CD8-positive, alpha-beta T cell (primary cell): ENCODE measurements at places on chromosomes 11 and 22. TPM values are rescaled to one million over a fixed set of nuclear protein-coding genes. Genes with fewer than 3 reads are reported as not detected.

DNA sequence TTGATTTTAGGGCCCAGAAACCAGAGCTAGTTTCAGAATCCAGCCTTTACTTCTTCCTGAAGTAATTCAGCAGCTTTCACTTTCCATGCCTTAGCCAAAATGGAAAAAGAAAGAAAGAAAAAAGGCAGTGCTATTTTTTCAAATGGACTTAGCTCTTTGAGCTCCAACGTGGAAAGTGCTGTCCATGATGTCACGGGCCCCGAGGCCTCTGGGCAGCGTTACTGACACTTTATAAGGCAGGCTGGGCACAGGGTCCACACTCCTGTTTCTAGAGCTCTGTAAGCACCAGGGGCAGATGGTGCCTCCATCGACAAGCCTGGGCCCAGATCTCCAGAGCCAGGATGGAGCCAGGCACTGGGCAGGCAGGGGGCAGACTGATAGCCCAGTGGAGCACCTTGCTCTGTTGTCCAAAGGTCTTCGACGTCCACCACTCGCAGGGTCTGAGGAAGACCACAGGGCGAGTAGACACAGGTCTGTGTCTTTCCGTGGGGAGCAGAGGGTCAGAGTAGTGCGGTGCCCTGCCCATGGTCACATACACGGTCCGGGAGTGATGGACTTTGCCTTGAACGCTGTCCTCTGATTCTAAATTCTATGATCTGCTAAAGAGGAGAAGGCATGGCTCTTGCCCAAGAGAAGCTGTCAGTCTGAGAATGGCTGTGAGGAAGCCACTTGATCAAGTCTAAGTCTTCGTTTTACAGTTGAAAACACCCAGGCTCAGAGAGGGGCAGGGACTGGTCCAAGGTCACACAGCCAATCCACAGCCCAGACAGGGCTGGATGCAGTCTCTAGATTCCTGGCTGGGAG lies 22.0 kb upstream of the WNT11 start:
- DNase-seq, result no peak

DNA sequence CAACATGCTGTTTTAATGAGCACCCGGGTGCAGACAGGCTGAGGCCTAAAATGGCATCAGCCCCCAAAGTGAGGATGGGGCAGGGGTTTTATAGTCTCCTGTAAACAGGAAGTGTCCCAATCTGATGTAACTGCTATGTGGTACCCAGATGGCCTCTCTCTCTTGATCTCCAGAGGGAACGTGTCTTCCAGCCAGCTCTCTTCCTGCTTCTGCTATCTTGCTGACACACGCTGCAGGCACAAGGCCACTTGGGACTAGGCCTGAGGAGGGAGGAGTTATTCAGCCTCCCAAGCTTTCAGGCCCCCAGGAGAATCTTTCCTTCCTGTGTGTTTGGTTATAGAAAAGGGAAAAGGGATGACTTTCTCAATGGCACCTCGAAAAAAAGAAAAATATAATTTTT lies 11.4 kb upstream of the VSTM5 start:
- no peak for DNase-seq

Gene F2
- not detected for total RNA-seq

GRCh38 chr11:288478-289397 lies at the start of gene PGGHG:
TSS of gene PGGHG (plus strand) at chr11:289126. CDS start at chr11:289817, 691 bp downstream.
- peak; percentile 78 for DNase-seq

Gene C11orf52
- not detected for total RNA-seq

- no peak for DNase-seq
Observed at GRCh38 chr22:40241200-40241763, 63.6 kb downstream of the TNRC6B start.

DNA sequence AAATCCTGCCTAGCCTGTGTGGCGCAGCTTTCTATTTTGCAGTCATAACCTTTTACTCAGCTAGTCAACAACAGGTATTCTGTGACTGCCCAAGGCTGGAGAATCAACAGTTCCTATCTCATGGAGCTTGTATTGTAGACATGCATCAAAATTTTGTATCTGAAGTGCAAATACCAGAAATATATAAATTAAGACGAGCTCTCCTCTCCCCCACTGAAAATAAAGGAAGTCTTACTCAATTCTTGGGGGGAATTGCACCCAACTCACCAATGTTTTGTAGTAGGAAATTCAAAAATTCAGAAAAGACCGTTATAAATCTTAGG lies 153.4 kb downstream of the NCAM1 start:
- DNase-seq, result no peak

- no peak for DNase-seq
Observed at GRCh38 chr22:48057116-48057835, 1294.8 kb downstream of the TBC1D22A start.

GRCh38 chr11:69467196-69467595 lies 14.3 kb upstream of the LINC01488 start:
- no peak for DNase-seq

DNA sequence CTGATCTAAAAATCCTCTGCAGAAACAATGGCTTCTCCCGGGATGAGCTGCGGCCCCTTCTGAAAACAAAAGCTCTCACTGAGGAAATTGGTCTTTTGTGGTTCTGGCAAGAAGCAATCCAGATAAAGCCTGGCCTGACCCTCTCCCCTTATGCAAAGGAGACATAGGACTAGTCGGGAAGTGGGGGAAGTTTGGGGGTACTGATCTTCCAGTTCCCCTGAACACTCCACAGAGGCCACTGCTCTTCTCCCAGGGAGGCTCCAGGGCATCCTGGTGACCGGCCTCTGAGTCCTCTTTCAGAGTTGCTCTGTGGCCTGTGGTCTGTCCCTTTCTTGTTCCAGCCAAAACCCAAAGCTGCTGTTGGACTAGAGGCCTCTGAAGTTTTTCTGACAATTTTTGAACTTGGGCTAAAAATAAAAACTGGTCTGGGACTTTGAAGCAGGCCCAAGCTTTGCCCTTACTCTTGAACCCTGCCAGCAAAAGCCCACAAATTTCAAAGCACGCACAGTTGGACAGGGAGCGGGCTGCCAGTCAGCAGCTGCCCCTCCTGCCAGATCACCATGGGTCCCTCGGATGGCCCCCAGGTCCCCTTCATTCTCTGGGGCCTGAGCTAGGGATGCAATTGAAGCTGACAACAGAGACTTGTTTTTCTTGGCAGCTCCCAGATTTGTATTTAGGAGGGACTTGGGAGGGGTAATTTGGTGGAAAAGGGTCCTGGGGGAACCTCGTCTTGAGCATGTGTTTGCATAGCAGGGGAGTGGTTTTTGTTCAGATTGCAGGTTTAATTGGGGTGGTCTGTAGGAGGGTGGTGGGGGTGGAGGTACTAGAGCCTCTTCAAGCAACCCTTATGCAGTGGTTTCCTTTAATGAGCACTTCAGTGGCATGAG lies 381.6 kb upstream of the CADM1 start:
- DNase-seq, result no peak

- no peak for DNase-seq
Observed at GRCh38 chr11:70709596-70709995, 311.3 kb downstream of the CTTN start.

Gene GUCY1A2
- total RNA-seq, result not detected

DNA sequence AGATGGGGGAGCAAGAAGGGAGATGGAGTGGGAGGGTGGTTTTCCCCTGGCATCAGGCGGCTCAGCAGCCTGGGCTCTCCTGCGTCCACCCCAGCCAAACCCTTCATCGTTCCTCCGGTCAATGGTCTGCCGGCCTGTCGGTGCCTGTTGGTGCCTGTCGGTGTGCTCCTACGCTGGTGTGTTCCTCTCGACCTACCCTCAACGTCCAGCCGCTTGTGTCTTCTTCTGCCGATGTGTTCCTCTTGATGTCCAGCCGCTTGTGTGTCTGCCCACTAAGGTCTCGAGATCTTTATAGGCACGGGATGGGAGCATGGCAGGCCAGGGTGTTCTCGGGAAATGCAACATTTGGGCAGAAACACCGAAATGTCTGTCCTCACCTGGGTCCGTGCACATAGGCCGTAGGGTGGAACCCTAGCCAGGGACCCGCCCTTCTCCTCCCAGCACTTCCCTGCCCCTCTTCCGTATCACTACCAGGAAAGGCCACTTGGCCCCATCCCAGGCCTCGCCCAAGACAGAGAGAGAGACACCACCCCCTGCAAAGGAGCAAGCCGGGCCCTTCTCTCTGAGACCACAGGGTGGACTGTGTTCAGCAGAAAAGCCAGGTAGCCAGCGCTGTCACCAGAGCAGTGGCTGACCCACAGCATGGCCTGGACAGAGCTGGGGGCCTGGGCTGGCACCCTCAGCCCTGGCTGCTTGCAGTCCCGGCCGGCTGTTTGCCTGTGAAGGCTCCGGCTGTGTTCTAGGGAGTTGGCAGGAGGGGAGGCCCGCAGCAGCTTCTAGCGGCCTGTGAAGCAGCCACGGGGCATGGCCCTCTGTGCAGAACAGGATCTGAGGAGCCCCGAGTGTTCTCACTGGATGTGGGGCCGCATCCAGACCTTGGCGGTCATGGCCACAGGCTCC lies 61.6 kb upstream of the KCNQ1OT1 start:
- no peak for DNase-seq

- no peak for DNase-seq
Observed at GRCh38 chr22:41305646-41306045, 4.3 kb downstream of the ZC3H7B start.

- no peak for DNase-seq
Observed at GRCh38 chr22:35621451-35621850, 4.3 kb upstream of the MB start.

DNA sequence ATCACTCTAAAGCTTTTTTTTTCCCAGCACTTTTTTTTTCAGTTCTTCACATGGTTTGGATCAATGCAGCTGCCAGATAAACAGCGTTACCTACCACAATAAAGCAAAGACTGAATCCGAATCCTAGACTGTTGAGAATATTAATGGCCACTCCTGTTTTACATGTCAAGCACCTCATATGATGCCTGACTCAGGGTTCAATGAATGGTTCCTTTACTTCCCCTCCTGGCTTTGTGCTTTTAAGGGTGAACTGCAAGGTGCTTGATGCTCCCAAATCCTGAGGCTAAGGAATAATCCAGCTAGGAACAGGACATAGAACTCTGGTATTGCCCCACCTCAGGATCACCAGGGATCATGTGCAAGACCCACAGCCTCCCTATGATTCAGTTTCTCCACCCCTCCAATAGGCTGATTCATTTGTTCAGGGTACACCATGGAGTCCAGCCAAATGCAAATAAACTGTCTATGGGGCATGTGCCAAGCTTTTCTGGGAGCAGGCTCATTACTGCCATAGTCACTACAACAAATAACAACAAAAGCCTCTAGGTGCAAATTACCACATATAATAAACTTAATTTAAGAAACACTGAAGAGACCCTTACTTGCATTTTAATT lies 104.3 kb downstream of the GAB2 start:
- DNase-seq, result no peak

- DNase-seq, result peak; percentile 18
Observed at GRCh38 chr11:45917286-45917622, 423 bp downstream of the PEX16 start.

Gene MS4A6A
- total RNA-seq, result not detected

Gene USP35
- 23.4 TPM for total RNA-seq

DNA sequence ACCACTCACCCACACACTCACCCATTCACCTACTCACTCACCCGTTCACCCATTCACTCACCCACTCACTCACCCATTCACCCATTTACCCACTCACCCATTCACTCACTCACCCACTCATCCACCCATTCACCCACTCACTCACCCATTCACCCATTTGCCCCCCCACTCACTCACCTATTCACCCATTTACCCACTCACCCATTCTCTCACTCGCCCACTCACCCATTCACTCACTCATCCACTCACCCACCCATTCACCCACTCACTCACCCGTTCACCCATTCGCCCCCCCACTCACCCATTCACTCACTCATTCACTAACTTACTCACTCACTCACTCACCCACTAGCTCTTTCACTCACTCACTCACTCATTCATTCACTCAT lies 15.0 kb downstream of the MUC5AC start:
- DNase-seq, result no peak

- no peak for DNase-seq
Observed at GRCh38 chr11:69682681-69683326, 7.7 kb upstream of the LTO1 start.

GRCh38 chr11:107916671-107917241 lies 11.5 kb upstream of the RAB39A start:
- DNase-seq, result peak; percentile 22

Gene MAJIN
- total RNA-seq, result not detected

GRCh38 chr11:74035264-74035663 lies 26.4 kb upstream of the UCP3 start:
- no peak for DNase-seq

Gene ABCC8
- total RNA-seq, result not detected

DNA sequence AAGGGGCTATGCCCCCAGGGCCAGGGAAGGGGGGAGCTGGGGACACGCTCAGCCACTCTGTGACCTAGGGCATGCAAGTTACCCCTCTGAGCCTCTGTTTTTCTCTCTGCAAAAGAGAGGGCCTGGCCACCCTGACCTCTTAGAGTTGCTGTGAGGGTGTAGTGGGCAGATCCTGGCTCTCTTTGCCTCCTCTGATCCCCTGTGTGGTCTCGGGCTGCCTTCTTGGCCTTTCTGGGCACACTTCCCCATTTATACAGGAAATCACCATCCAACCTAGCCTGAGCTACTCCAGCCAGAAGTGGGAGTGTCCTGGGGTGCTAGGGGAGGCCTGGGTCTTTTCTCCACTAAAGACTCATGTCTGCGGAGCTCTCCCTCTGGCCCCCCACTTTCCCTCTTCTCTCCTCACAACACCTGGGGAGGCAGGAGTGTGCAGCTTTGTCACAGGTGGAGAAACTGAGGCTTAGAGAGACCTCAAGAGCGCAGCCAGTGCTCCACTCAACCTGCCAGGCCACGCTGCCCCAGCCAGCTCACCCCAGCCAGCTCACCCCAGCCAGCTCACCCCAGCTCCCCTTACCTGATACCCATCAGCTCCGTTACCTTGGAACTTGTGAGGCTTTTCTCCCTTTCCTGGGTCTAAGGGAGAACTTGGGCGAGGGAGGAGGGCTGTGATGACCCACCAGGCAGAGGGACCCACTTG lies 1.4 kb downstream of the AIFM3 start:
- no peak for DNase-seq

- DNase-seq, result no peak
Observed at GRCh38 chr11:126588630-126589491, 233.4 kb downstream of the ST3GAL4 start.

DNA sequence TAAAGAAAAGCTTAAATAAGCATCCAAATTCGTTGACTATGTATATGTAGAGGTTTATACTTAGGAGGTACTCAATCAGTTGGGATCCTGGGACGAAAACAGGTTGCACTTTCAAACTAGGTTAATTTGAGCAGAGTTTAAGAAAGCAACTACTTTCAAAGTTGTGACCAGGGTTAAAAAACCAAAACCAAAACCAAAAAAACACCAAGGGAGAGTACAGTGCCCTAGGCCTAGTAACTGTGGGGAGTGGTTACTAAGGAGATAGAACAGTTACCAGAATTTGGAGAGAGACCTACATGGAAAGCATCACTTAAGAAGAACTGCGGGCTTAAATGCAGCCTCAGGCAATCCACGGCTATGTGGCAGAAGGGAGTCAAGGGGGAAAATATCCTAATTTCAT lies 148.3 kb downstream of the JRKL start:
- DNase-seq, result no peak

Gene DUSP8
- 130 TPM for total RNA-seq

DNA sequence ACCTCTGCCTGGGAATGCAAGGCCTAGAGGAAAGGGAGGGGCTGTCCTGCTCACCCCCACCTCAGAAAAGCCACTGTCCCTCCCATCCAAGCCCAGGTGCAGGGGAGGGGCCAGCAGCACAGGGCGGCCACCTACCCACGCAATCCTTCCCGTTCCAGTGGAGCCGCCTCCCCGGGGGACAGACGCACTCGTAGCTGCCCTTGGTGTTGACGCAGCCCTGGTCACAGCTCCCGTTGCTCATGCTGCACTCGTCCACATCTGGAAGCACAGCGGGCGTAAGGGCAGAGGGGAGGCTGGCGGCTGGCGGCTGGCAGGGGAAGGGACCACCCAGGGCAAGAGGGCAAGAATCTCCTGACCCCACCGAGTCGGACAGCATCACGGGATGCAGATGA lies 40.3 kb upstream of the TTLL12 start:
- no peak for DNase-seq
